ENCODE measurements at places on chromosomes 16 and 17.
A peak's percentile ranks its signal among the peaks of the same experiment; 100 is the strongest.

DNA sequence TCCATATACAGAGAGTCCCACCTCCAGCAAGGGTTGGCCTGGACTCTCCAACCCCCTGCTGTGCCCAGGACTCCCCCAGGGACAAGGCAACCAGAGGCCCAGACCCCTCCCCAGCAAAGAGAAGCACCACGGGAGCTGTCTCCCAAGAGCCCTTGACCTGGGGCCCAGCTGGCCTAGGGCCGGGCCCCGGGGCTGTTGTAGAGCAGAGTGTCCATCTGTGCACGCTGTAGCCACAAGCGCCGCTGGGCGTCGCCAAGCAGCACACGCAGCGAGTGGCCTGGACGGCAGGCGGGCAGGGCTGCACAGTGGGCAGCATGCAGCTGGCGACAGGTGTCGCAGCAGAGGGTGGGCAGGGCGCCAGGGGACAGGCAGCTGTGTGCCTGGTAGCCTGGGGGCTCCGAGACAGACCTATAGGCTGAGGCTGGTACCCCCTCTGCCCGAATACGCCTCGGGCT lies 4.3 kb downstream of the SPATA2L start:
- DNase-seq, result no peak

DNA sequence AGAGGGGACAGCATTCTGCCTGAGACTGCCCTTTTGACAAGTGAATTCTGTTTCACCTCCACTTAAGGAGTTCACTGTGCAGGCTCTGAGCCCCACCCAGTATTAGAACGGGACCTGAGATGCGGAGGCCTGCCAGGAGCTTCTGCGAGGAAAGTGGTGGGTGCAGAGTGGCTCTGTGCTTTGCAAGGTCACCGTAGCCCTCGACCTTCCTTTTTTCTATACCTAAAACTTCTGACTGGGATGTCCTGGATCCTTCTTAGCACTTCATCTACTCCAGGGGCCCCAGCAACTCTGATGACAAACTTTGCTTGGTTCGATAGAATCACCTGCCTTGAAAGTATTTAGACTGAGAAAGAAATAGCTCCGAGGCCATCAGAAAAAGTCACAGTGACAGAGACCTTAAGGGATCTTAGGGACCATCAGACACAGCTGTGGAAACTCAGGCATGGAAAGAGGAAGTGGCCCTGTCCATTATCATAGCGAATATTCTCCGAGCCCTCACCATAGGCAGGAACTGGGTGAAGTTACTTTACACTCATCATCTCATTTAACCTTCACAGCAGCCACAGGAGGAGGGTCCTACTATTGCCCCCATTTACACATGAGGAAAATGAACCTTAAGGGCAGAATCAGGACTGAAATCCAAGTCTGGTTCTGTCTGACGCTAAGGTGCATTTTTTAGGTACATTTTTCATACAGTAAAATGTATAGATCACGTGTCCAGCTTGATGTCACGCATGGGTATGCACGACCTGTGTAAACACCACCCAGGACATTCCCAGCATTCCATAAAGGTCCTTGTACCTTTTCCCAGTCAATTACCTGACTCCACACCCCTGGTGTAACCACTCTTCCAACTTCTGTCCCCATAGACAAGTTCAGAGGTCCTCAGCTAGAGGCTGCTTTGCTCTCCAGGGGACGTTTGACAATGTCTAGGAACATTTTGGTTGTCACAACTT lies 676 bp upstream of the KRT13 start:
- DNase-seq, result no peak

DNA sequence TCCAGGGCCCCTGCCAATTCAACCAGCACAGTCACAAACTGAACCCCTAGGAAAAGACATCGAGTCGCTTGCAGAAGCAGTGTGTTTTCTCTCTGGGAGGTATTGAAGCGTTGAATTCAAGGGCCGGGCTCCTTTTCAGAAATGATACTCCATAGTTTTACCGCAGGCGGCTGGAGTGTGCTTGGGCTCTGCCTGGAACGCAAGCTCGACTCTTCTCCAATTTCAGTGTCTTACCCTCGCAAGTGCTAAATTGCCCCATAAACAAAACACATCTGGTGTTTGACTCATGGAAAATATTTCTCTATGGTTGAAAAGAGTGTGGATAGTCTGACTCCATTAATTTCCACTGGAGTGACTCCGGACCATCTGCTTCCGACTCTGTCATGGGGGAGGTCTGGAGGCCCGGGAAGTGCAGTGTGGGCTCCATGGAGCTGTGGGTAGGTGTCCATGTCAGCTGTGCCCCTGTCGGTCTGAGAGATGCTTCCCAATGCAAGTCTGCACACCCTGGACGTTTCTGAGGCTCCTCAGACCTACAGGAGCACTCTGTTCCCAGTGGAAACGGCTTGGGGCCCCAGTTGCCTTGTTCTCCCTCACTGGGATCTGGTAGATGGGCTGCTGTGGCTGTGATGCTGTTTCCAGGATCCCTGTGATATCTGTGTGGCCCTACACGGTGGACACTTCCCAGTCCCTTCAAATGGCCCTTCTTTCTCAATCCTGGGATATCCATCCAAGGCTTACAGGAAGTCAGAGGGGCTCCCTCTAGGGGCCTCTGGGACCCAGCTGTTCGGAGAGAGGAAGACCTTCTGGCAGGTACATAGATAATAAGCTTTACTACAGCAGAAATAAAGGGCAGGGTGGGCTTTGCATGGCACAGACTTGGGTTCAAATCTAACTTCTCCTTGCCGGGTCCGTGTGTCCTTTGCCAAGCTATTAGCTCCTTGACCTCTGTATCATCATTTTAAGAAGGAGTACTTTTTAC lies 119.8 kb upstream of the CDH13 start:
- DNase-seq, result no peak

- no peak for DNase-seq
Observed at GRCh38 chr16:20072874-20073202, 852 bp downstream of the GPR139 start.

GRCh38 chr16:83296505-83296904 lies 511.3 kb upstream of the HSBP1 start:
- no peak for DNase-seq

DNA sequence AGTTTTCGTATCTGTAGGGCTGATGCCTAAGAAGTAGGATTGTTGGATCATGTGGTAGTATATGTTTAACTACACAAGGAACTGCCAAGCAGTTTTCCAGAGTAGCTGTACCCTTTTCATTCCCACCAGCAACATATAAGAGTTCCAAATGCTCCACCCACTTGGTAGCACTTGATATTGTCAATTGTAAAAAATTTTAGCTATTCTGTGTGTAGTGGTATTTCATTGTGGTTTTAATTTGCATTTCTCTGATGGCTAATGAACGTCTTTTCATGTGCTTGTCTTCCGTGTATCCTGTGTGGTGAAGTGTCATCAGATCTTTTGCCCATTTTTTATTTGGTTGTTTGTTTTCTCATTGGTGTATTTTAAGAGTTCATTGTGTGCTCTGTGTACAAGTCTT lies 69.7 kb downstream of the TANC2 start:
- DNase-seq, result no peak

DNA sequence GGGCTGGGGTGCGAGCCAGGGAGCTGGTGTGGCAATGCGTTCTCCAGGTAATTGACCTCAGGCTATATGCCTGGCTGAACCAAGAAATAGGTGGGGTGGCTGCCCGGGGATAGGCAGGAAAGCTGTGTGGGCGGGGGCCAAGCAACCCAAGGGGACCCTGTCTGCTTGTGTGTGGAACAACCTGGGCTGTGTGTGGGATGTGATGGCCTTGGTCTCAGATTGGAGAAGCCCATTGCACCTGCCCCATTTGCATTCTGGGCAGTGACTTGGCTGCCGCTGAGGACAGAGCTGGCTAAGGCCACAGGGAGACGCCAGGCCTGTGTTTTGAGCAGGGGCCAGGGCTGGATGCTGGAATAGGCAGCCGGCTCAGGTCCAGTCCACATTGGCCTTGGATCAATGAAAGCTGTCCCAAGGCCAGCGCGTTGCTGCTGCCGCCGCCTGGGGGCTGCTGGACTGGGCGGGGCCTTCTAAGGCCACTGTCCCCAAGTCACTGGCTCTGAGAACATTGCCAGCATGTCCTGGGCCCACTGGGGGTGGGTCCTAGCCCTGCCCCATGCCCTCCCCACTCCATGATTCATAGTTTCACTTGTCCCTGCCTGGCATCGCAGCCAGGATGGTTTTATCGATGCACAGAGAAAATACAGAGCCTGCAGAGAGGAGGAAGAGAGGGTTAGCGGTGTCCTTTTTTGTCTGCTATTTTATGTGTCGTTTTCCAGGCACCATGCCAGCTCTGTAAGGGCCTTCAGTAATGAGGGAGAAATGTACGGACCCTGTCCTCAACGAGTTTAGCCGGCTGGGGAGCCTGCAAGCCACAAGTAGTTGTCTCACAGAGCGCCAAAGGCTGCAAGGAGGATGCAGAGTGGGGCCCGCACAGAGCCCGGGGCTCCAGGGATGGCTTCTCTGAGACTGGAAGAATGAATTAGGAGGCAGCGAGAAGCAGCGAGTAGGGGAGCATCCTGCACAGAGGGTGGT lies 43.9 kb downstream of the NKD1 start:
- no peak for DNase-seq

GRCh38 chr16:80263181-80263823 lies 277.5 kb upstream of the DYNLRB2 start:
- no peak for DNase-seq

DNA sequence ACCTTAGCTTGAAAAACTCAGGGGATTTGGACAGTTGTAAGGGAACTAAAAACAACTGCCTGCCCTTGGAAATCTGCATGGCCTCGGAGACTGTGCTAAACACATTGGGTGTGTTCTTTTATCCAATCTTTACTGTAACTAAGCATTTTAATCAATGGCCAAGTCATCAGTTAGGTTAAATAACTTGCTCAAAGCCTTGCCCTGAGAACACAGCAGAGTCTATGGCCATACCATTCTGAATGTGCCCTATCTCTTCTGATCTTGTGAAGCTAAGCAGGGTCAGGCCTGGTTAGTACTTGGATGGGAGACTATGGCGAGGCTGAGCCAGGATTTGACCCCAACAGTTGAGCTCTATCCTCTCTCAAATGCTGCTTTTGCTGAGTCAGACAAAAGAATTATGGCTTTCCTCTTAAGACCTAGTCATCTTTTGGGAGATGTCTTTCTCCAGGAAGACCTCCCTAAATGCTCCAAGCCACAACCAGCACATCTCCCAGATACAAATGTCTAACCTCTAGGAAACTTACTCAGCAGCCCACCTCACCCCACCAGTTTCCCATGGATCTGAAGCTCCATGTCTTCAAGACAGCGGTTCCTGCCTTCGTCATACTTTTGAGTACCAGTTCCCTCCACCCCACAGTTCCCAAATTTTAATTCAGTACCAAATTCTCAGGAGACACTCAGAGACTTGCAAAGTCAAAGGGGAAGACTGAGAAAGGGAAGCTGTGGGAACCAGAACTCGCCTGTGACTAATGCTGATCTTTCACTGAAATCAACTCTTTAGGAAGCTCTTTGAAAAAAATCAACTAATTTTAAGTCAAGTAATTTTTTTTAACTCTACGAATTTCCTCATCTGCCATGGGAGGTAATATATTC lies 336.1 kb downstream of the MAF start:
- DNase-seq, result no peak

GRCh38 chr16:86452451-86452850 lies 57.9 kb upstream of the FOXF1 start:
- DNase-seq, result no peak

GRCh38 chr16:14089283-14089823 lies 18.2 kb downstream of the MRTFB start:
- no peak for DNase-seq

DNA sequence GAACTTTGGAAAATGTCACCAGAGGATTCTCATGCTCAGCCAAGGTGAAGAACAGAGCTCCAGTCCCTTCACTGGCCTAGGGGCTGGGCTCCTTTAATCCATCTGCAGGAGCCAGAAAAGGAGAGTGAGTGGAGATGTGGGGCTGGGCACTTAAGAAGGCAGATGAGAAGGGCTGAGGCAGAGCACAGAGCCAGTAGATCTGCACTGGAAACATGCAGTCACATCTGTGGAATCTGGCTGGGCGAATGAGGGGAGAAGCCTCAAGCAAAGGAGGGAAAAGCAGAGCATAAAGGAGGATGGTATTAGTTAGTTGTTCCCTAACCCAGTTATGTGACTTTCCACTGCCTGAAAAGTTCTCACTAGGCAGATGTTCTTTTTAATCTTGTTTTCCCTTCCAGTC lies 50.4 kb upstream of the BCAR1 start:
- no peak for DNase-seq

- DNase-seq, result no peak
Observed at GRCh38 chr17:81228420-81228819, 5.7 kb upstream of the CEP131 start.

DNA sequence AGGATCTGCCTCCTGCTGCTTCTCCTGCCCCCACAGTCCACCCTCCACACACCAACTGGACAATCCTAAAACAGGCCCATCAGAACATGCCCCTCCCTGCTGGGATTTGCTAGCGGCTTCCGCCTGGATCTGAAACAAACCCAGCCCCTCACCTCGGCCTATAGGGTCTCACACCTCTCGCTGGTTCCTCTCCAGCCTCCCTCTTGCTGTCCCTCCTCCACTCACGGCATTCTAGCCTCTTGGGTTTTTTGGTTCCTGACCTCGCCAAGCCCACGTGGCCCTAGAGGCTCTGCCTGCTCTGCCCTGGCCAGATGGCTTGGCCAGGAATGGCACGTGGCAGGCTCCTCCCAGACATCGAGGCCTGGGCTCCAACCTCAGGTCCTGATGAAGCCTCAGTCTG lies 15.7 kb upstream of the MTSS2 start:
- no peak for DNase-seq

DNA sequence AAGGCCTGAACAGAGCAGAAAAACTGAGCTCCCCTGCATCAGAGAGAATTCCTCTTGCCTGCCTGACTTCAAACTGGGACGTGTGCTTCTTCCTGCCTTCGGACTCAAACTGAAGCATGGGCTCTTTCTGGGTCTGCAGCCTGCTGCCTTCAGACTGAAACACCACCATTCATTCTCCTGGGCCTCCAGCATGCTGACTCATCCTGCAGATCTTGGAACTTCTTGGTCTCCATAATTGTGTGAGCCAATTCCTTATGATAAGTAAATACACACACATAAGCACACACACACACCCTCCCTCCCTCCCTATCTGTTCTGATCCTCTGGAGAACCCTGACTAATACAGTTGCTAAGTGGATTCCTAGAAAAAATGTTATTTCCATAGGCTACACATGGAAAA lies 874.3 kb upstream of the EEF2KMT start:
- DNase-seq, result no peak

GRCh38 chr17:64003526-64004121 lies 5.5 kb downstream of the PRR29 start:
- DNase-seq, result no peak

DNA sequence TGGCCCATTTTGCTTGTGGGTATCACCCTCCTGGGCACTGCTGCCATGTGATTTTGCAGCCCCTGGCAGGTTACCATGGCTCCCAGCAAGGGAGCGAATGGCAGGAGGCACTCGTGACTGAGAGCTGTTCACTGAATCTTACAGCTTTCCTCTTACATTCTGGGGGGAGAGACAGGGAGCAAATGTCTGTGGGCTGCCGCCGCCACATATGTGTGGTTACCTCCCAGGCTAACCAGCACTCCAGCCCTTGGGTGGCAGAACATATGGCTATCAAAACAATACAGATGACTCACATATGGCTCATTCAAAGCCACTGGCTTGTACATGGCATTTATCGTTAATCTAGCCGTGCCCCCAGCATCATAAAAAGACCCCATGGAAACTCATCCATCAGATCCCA lies 19.8 kb downstream of the GTF3C1 start:
- DNase-seq, result peak; percentile 61

- DNase-seq, result no peak
Observed at GRCh38 chr16:22272870-22273650, 24.1 kb upstream of the POLR3E start.

- DNase-seq, result no peak
Observed at GRCh38 chr16:88698646-88699045, 7.6 kb downstream of the RNF166 start.

GRCh38 chr17:21263376-21263775 lies 10.2 kb upstream of the NATD1 start:
- no peak for DNase-seq

GRCh38 chr17:81052199-81052997 lies 17.4 kb downstream of the BAIAP2 start:
- no peak for DNase-seq

Measured in hepatic stellate cell (primary cell).